Stimulated activated CD4-positive, alpha-beta T cell treated with anti-CD3 and anti-CD28 coated beads, Interleukin-4, amount 100 ng/mL, for 1 hour (primary cell): ENCODE measurements at places on chromosomes 12 and 14.
A peak's percentile ranks its signal among the peaks of the same experiment; 100 is the strongest.

DNA sequence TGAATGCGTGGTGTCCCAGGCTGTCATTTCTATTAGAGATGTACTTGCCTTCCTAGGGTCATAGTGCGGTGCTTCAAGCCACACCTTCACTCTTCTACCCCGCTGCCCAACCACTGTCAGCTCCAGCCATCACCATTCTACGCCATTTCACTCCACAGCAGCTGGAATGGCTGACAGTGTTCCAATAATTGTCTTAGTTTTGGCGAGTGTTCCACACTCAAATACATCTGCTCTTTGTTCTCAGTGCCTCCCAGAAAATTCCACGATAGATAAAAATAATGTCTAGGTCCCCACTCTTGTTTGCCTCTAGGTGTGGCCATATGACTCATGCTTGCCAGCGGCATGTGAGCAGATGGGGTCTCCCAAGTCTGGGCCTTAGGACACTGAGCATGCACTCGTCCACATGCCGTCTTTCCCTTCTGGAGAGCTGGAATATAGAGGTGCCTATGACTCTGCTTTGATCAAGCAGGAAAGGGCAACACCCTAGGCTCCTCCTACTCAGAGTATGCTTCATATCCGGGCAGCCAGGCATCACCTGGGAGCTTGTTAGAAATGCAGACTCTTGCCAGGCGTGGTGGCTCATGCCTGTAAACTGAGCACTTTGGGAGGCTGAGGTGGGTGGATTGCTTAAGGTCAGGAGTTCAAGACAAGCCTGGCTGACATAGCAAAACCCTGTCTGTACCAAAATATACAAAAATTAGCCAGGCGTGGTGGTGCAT, 163.0 kb downstream of the BRMS1L start:
- no peak for DNase-seq

GRCh38 chr14:76922584-76922983, 96.4 kb downstream of the LRRC74A start:
- no peak for DNase-seq

DNA sequence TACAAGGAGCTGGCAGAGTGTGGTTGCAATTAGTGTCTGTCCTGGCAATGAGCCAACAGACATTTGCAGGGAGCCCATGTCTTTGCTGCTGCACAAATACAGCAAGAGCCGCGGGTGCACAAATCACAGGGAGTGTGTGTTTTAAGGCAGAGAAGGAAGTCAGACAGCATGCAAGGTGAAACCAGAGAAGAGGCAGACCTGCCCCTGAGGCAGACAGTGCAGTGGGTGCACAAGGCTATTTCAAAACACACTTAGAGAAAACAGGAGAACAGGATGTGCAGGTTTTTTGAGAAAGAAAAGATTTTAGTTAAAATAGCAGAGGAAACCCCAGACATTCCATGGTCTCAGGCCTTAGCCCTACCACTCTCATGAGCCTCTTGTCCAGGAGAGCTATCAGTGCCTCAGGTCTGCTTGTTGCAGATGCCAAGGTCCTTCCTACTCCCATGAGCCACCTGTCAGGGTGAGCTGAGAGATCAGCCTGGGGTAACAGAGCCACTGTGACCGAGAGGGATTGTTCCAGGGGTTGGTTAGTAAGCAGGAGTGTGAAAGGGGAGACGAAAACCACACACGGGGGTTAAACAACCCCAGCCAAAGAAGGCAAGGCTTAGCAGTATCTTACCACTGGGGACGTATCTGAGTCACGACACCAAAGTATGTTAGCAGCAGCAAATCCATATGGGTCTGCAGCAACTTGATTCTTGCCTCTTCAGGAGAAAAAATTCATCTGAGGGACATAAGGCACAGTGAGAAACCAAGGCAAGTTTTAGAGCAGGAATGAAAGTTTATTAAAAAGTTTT, 78.1 kb downstream of the C14orf132 start:
- DNase-seq = no peak

- no peak for DNase-seq
Measured at GRCh38 chr12:108793756-108794441, 62.6 kb upstream of the CORO1C start.

DNA sequence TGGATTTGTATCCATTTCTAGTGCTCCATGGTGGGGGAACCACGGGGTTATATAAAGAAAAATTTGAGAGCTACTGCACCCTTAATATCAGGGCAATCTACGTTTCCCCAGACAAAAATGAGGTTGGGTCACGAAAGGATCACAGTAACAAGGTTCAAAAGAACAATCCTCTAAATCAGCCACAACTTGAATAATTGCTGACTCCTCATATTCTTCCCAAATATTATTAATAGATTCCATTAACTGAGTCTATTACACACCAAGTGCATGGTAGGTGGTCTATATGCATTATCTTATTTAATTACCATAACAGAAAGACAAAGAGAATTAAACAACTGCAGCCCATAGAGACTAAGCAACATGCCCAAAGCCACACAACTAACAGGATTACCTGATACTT, 438.2 kb downstream of the ETNK1 start:
- no peak for DNase-seq

- DNase-seq = no peak
Measured at GRCh38 chr12:5588591-5588990, 156.7 kb downstream of the NTF3 start.

DNA sequence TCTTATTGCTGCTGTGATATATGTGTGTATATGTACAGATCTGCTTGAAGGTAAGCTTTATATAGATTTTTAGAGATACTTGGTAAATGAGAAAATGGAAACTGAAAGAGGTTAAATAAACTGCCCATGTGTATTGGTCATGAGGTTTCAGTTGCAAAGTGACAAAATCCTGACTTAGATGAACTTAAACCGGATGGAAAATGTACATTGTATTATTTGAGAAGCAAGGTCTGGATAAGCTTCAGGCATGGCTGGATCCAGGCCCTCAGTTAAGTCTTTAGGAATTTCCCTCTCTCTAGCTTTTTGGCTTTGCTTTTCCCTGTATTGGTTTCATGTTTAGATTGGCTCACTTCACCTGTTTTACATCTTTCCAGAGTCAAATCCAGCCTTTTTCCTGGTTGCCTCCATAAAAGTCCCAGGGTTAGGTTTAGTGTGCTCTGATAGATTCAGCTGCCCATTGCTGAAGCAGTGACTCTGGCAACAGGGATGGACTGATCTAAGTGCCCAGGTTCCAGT, 21.0 kb upstream of the MAP1LC3B2 start:
- no peak for DNase-seq

- no peak for DNase-seq
Measured at GRCh38 chr14:24456980-24457379, 14.4 kb upstream of the SDR39U1 start.

GRCh38 chr12:40168001-40168400, 56.8 kb upstream of the LRRK2 start:
- DNase-seq = no peak

- no peak for DNase-seq
Measured at GRCh38 chr12:69931569-69931968, 106.5 kb downstream of the MYRFL start.

GRCh38 chr14:33709711-33710110, 241.2 kb downstream of the EGLN3 start:
- DNase-seq = no peak

- no peak for DNase-seq
Measured at GRCh38 chr12:68536885-68537485, 73.7 kb upstream of the RAP1B start.

GRCh38 chr12:120056739-120057138, 59.8 kb downstream of the RAB35 start:
- DNase-seq = no peak

GRCh38 chr12:96371138-96371789, 29.0 kb downstream of the CDK17 start:
- DNase-seq = no peak

- DNase-seq = no peak
Measured at GRCh38 chr12:21583587-21583986, 21.1 kb downstream of the GYS2 start.

DNA sequence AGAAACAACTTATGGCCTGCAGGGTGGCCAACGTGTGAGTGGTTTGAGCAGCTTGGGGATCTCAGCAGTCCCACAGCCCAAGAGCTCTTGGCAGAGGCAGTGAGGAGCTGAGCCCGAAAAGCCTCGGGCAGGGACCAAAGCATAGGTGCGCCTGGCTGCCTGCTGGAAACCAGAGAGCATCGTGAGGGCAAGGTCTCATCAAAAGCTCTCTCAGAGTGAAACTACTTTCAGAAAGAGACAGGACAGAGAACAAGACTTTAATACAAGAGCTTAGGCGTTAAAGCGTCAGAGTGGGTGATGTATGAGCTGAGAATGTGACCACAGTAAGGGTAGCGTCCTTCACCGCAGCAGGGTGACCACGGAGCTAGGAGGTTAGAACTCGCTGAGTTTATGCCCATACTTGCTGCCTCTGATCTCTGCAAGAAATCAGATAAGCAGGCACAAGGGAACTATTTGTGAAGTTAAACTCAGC, 30.8 kb downstream of the LGMN start:
- DNase-seq = no peak

DNA sequence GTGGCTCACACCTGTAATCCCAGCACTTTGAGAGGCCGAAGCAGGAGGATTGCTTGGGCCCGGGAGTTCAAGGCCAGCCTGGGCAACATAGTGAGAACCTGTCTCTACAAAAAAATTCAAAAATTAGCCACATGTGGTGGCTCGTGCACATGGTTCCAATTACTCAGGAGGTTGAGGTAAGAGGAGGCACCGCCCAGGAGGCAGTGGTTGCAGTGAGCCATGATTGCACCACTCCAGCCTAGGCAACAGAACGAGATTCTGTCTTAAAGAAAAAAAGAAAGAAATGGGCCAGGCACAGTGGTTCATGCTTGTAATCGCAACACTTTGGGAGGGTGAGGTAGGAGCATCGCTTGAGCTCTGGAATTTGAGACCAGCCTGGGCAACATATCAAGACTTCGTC, 33.5 kb downstream of the MAP1LC3B2 start:
- no peak for DNase-seq

GRCh38 chr14:96745500-96746051, 51.6 kb upstream of the VRK1 start:
- DNase-seq = no peak

- no peak for DNase-seq
Measured at GRCh38 chr12:119258556-119258955, 76.0 kb upstream of the CCDC60 start.

GRCh38 chr14:61280526-61281185, 482 bp downstream of the TMEM30B start:
- DNase-seq = peak; percentile 85

DNA sequence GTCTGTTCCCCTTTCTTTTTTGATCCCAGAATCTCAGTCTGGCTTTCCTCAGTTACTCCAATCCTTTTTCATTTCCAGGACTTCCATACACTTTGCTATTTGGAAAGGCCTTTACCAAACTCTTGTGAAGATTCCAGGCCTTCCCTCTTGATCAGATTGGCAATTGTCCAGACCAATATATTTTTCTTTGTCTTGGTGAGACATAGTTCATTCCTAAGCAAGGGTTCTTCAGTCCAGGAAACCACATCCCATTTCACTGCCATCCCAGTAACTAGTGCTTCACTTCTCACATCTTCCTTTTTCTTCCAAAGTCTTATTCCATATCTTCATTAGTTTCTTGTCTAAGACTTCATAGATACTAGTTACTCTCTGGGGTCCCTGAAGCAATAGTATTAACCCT, 2.1 kb upstream of the PTPRQ start:
- no peak for DNase-seq

DNA sequence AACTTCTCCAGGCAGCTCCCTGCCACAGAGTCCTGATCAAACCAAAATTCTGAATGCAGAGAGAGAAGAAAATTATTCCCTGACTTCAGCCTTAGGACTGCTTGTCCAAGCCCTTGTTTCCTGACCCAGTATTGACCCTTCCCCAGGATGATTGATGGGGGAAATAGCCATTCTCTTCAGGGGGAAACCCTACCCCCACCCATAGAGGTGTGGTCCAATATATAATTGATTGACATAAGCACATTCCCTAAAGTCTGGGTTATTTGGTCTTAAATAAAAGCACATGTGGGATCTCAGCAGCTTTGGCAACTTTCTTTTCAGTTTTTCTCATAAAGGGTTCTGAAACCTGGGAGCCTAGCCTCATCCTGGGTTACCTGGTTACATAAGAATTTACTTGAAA, 201.2 kb upstream of the DDHD1 start:
- no peak for DNase-seq

- no peak for DNase-seq
Measured at GRCh38 chr12:19937161-19937560, 431.2 kb upstream of the PDE3A start.

DNA sequence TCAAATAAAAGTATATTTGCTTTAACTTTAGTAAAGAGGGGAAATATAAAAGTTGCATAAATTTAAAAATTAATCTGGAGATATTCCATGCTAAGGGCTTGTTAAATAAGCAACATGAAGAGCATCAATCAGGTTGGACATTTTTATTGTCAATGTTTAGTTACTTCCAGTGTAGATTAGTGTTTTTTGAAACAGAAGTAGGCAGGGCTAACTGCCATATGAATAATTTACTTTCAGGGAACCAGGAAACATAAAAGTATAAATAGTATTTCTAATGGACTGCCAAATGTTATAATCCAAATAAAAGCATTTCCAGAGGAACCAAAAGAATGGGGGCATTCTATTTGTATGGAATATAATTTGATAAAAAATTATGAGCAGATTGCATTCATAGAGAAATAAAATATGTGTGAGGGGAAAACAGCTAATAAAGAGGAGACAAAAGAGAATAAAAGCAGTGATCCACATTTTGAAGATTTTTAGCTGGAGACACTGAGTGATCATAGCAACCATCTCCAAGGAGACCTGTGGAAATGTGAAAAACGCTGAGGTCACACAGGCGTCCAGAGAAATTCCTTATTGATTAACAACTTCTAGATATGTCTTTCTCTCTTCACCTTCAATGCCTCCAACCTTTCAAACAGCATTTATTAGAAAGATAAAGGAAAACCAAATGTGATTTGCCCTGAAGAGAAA, 70.8 kb downstream of the SRGAP1 start:
- no peak for DNase-seq

GRCh38 chr12:65585648-65586602, 238.4 kb upstream of the HMGA2 start:
- DNase-seq = no peak

- no peak for DNase-seq
Measured at GRCh38 chr14:95481391-95482022, 34.9 kb downstream of the SYNE3 start.

DNA sequence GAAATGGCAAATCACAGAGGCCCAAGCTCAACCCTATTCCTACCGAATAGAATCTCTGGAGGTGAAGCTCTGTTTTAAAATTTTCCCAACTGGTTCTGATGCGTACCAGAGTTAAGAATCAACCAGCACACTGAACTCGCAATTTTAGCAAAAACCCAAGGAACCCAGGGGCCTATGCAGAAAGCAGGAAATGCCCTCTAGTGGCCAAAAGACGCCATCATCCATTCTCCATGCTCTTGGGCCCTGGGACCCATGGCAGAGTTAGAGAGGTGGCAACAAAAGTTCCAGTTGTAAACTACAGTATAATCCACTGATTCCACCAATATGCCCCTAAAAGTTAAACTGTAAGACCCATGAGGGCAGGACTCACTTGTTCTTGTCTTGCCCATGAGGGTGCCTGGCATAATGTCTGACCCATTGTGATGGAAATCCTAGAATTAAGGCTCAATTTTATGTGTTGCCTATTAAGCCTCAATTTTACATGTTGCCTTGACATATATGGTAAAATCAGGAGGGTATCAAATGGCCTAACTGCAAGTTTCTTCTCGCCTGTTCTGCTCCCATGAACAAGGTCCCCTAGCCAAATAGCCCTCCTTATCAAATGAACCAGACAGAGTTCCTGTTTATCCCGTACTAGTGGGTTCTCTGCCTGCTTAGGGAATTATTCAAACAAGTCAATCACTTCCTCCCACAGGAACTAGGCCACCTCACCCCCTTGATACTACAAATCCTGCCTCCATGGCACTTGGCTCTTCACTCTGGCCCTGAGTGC, 137.5 kb upstream of the CPM start:
- peak; percentile 56 for DNase-seq
